ENCODE measurements at places on chromosomes 5 and 9.

DNA sequence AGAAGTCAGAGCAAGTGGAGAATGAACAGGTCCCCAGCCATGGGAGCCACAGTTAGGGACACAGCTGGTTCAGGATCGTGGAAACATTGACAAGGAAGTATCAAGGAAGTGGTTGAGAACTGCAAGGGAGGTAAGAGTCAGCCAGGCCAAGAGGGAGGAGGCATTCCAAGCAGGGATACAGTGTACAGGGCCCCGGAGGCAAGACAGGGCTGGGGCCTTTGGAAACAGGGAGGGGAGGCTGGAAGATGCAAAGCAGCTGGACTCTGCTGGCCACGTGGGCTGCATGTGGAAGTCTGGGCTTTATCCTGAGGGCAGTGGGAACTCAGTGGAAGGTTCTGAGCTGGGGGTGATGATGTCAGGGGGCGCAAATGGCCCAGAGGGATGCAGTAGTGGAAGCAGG is 14.2 kb downstream of the CCDC180 start:
- DNase-seq = no peak

- no peak for DNase-seq
These were observed 214.1 kb upstream of the TLE4 start for GRCh38 chr9:79357616-79358015.

GRCh38 chr5:142141463-142141862 is 32.9 kb downstream of the NDFIP1 start:
- no peak for DNase-seq

DNA sequence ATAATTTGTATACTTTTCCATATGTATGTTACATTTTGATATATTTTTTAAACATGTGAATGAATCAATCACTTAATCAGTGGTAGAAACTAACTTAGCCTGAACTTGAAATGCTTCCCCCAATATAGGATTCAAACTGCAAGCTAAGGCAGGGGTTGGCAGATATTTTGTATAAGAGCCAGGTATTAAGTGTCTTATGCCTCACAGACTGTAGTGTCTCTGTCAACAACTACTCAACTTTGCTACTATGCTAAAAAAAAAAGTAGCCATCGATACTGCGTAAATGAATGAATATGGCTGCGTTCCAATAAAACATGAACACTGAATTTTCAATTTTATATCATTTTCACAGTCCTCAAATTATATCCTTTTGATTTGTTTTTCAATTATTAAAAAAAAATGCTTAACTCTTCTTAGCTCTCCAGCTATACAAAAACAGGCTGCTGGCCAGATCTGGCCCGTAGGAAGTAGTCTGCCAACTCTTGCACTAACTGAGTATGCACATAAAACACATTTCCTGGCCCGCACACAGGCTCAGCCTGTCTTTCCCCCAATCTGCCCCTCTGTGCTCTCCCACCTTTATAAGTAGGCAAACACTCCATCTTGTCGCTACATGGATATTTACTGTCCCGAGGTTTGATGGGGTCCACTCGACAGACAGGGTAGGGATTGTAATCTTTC is 91.8 kb downstream of the SAXO1 start:
- DNase-seq = no peak

DNA sequence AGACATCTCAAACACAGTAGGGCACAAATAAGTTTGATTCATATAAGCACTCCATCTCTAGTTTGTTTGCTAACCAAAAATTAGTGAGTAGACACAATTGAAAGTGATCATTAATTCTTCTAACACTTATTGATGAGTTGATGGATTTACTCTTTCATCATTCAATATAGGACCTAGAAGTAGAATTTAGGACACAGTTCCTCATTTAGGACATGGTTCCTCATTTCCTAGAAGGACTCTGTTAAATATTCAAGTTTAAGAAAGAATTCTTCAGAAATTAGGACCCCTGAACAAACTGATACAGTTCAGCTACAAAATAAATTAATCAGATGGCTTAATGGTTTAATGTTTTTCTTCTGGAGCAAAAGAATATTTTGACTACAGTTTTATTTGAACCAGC is 143.5 kb upstream of the PRR16 start:
- DNase-seq = no peak
